ENCODE measurements at places on chromosomes 16 and 17.

DNA sequence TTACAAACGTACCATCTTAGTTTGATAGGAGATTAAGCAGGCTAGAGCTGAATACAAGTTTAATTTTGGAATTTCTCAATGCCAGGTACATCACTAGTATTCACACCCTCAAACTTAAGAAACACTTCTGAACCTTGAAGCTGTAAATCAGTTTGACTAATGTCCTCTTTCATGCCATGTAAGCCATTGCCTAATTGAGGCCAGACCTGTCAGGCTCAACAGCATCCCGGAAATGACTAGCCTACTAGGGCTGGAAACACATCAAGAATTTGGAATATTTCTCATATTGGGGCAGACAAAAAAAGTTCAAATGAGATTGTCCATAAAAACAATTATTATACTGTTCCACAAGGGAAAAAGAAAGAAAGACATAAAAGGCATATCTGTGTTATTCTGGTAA, 1.7 kb downstream of the USP32 start:
- no peak for DNase-seq

DNA sequence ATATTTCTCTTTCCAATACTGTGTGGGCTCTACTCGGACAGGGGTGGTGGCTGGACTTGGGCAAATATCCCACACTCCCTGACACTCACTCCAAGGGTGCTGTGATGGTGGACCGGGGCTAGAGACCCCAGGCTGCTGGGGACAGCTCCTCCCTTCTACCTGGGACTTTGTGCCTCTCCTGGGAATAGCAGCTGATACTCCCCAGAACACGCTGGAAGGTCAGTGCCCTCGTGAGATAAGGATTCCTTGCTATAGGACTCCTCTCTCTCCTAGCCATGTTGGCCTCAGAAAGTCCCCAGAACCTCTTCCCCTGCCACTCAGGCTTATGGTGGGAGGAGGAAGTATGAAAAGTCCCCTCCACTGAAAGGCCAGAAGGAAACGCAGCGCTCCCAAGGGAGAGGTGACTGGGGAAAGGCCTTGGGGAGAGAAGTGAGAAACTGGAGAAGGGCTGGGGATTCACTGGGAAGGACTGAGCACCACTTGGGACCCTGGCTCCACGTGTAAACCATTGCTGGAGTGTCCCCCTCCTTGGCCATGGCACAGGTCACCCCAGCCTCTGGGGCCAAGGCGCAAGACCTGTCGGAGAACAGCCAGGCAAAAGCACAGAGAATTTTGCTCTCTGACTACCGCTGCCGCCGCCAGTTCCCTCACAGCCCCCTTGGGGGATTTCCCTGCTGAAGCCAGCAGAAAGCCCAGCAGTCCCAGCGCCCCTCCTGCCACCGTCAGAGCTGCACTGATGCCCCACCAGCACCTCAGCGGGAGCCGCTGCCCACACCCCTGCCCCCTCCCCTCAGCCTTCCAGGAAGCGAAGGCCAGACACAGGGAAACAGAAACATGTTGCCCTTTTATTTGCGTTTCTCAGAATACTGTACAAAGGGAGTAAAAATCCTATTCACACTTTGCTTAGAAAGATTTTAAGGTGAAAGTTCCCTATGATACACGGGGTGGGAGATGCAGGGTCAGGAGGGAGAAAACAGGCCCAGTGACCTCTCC, 2.1 kb upstream of the GSDMB start:
- DNase-seq, result no peak

GRCh38 chr17:60158751-60159478, 9.1 kb downstream of the CA4 start:
- DNase-seq, result no peak

DNA sequence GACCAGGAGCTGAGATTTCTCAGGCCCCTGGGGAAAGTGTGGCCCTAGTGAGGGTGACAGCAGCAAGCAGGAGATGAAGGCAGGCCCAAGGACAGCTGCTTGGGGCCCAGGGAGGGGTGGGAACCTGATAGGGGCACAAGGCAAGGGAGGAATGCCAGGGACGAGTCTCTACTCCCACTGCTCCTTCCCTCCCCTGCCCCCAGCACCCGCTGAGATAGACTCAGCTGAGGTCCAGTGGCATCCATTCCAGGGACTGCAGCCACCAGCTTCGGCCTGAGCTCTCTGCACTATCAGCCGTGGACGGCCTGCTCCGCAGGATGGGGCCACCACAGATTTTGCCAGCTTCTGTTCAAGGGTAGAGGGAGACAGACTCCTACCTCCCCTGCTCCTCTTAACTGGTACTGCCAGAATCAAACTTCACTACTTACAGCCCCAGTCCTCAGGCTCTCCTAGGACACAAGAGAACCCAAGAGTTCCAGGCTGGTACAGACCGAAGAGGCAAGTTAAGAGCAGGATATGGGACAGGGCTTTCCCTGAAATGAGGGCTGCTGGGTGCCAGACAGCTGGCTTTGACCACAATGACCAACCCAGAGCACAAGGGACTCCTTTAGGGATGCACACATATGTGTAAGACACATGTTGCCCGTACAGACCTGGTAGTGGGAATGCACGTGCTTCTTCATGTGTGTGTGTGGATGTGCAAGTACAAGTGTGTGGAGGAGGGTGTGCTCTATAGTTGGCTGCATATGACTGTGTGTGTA, 5.5 kb downstream of the CACNB1 start:
- DNase-seq, result no peak

GRCh38 chr16:9332574-9333148, 241.2 kb downstream of the HAPSTR1 start:
- DNase-seq, result no peak

DNA sequence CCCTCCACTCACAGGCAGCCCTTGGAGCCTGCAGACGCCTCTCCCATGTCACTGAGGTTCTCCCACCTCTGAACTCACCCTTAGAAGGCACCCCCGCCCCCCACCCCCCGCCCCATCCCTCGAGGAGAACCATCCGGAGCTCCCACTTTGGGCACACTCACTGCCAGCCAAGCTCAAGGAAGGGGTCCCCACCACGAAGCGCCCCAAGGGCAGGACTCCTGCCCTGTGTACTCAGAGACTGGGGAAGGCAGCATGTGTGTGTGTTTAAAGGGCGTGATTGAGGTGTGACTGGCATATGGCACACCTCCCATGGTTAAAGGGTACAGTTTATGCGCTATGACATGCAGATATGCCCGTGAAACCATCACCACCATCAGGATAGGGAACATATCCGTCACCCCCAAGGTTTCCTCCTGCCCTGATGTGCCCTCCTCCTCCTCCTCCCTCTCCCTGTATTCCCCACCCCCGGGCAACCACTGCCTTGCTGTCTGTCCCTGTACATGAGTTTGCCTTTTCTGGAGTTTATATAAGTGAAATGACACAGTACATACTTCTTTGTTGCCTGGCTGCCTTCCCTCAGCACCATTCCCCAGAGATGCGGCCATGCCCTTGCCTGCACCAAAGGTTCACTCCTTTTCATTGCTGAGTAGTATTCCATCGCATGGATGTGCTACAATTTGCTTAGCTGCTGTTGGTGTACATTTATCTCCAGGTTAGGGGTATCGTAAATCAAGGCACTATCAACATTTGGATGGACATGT, 14.0 kb upstream of the RBFOX3 start:
- no peak for DNase-seq

DNA sequence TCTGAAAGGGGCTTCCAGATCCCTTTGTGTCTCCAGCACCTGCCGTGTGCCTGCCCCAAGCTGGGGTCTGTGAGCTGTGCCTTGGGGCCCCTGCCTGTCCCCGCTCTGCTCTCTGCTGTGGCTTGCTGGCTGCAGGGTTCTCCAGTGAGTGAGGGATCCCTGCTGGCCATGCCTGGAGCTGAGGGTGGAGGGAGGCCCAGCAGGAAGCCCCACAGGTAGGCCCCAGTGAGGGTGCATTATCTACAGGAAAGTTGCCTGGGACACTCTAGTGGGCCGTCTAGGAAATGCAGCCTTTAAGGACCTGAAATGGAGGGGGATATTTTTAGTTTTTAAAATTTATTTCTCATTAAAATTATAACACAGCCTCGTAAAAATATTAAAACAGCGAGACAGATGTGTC, 50.9 kb downstream of the JPH3 start:
- no peak for DNase-seq

DNA sequence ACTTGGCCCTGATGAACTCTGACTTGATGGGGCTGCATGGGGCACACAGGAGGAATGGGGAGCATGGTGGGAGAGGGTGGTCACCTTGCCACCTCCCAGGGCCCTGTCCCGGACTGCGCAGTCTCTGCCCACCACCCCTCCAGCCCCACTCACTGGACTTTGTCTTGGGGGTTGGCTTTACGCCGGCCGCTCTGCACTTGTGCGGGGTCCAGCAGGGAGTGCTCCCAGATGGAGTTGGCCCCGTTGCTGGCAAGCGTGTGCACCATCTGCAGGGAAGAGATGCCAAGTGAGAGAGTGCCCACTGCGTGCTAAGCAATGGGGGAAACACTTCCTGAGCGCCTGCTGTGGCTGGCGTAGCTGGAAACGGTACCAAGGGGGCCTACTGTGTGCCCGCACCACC, 6.7 kb downstream of the GIT1 start:
- DNase-seq, result peak; percentile 53

DNA sequence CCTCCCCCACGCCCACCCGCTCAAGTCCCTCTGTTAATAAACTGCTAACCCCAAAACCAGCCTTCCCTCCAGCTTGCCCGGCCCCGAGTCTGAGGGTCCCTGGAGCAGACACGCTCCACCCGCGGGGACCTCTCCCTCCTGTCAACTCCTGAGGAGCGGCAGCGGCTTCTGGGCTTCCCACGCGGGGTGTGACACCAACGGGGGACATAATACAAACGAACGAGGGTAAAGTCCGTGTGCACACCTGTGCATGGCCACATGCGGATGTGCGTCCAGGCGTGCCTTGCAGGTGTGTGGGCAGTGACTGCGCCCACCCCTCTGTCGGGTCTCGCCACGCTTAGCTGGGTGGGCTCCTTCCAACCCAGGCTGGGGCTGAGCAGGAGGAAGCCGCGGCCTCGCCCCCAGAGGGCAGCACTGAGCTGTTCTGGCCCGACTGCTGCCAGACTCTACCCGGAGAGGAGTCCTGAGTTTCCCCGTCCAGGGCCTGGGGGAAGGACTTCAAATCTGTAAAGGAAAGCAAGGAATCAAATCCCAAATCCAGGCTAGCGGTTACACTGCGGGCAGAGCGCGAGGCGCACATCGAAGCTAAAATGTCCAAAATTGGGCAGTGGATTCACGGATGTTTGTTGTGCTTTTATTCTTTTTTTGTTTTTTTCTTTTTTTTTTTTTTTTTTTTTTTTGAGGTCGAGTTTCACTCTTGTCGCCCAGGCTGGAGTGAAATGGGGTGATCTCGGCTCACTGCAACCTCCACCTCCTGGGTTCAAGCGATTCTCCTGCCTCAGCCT, 24.2 kb upstream of the KRT17 start:
- peak; percentile 84 for DNase-seq

- DNase-seq, result no peak
These were observed 4.9 kb downstream of the PHOSPHO1 start for GRCh38 chr17:49225554-49226236.

GRCh38 chr16:66926961-66927436, 1.7 kb upstream of the RRAD start:
- DNase-seq, result no peak

DNA sequence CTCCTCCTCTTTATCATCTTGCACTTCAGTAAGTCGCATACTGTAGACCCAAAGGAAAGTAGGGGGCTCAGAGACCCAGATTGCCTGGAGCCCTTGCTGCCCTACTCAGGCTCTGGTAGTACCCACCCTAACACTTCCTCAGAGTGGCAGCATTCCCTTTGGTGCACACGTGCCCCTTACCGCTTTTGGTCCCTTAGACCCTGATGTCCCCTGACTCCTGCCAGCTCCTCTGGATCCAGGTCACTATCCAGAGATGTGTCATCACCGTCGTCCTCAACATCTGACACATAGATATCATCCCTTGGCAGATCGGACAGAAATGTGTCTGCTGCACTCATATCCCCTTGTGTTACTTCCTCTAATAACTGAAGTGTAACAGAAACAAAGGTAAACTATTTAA, 5.4 kb upstream of the PSMC5 start:
- no peak for DNase-seq

All from hypothalamus (tissue), 51 donors.